CD4-positive, alpha-beta T cell treated with Interleukin-15 for 1 hour (primary cell): ENCODE measurements at places on chromosomes 3 and 15.

DNA sequence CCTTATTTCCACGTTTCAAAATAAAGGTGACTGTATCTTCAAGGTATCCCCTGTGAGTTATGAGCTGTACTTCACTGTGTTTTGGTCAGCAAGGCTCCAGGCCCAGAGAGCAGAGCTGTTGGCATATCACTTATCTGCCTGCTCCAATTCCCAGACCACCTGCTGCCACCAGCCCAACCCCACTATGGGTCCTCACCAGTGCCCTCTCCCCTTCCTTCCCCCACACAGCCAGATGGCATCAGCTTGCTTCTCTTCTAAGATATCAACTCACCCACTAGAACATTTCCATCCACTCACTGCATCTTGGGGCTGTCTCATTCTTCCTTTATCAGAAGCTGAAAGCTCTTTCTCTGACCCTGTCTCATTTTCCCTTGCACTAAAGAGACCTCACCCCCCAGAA lies 136.9 kb upstream of the EIF1B start:
- no peak for DNase-seq

DNA sequence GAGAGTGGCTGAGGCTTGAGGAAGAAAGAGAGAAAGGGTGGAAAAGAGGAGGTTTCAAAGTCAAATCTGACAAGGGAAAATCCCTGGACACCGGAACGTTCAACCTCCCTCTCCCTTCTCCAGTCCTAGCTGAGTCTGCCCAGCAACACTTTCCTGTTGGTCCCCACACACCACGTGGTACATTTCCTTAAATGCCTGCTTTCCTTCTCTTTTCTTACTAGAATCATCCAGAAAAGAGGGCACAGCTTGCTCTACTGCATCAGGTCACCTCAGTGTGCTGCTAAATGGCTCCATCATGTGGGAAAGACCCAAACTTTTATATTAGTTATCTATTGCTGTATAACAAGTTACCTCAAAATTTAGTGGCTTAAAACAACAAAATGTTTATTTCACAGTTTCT lies 181.2 kb downstream of the NECTIN3 start:
- no peak for DNase-seq

DNA sequence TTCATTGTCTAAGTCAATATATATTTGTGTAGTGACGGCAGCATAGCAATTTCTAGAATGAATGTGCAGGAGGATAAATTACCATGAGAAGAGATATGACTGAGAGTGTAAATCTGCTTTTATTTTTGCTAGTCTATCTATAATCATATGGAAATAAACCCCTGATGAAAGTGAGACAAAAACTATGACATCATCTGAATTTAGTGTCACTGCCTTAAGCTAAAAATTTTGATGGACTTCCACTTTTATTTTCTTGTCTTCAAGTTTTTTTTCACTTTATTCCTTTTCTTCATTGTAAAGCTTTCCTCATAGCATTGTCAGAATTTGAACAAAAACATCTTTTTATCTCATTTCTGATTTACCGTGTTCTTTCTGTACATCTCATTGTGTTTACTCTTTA lies 242.0 kb downstream of the CHST2 start:
- DNase-seq = no peak

- no peak for DNase-seq
Observed at GRCh38 chr15:29401644-29402043, 132.0 kb upstream of the NSMCE3 start.

DNA sequence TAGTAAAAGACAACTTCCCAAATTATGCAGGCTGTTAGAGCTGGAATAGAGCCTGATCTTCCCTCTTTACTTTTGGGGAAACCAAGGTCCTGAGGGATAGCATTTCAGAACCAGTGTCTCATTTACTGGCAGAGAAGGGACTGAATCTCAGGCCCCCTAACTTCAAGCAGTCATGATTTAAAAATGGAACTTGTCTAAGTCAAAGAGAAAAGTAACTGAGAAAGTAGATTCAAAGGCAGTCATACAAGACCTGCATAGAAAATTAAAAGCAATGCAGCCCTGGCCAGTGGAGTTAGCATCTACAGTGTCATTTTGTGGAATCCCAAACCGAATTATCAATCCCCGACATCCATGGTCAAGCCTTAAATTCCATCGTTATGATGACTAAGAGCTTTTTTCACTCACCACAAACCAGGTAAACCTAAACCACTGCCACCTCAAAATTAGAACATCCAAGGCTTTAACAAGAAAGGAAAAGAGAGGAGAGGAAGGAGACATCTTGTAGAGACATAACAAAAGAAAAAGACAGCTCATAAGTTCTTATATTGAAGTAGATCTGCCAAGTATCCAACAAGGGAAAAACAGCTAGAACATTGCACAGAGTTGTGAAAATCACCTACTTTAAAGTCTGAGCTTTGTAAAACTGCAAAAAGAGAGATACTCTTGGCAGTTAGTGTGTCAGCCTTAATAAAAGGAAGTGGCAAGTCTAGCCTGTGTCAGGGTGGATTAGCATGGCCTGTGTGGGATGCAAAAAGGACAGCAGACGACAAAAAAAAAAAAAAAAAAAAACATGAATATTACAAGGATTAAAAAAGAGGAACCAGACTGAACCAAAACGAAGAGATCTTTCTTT lies 54.1 kb upstream of the CCR2 start:
- DNase-seq = peak; percentile 37

DNA sequence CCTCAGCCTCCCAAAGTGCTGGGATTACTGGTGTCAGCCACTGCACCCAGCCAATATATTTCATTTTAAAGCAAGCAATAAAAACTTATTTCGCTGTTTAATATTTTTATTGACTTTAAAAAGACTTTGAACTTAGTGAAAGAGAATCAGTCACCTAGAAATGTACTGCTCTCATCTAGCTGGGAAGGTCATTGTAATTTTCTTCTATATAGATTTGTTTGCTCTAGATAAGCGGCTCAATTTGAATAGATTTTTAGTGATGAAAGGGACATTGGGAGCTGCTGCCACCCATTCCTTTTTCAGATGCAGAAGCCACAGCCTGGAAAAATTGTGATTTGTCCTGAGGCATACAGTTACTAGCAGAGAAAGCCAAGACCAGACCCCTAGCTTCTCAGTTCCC lies 40.1 kb downstream of the CAPN7 start:
- no peak for DNase-seq
